ENCODE measurements at places on chromosomes 7 and 10. TPM values are rescaled to one million over a fixed set of nuclear protein-coding genes. Genes with fewer than 3 reads are reported as not detected.

The DDC gene
- not detected for total RNA-seq

The TRIM50 gene
- total RNA-seq, result not detected

The PVRIG gene
- 70.5 TPM for total RNA-seq

The SYT15 gene
- 0.95 TPM for total RNA-seq

The PIK3AP1 gene
- total RNA-seq, result 5.7 TPM

The HABP2 gene
- total RNA-seq, result not detected

The PDE6C gene
- not detected for total RNA-seq

The PKD2L1 gene
- total RNA-seq, result not detected

The OR6B1 gene
- not detected for total RNA-seq

The MYPN gene
- total RNA-seq, result not detected

The SAMD9L gene
- total RNA-seq, result 184 TPM

The MMS19 gene
- total RNA-seq, result 66.3 TPM

The ABCF2 gene
- 23.1 TPM for total RNA-seq

The CUZD1 gene
- total RNA-seq, result 1.8 TPM

The FBH1 gene
- total RNA-seq, result 54.8 TPM

The GOLGA7B gene
- 11.2 TPM for total RNA-seq

The MNX1 gene
- 0.10 TPM for total RNA-seq

The TLL2 gene
- total RNA-seq, result not detected

The MYH16 gene
- not detected for total RNA-seq

Measured in activated CD4-positive, alpha-beta memory T cell treated with anti-CD3 and anti-CD28 coated beads, Interleukin-2, amount 10 ng/mL, durations not matched to agents 7 days and 5 days (primary cell).